ENCODE measurements at places on chromosomes 13 and 19.

DNA sequence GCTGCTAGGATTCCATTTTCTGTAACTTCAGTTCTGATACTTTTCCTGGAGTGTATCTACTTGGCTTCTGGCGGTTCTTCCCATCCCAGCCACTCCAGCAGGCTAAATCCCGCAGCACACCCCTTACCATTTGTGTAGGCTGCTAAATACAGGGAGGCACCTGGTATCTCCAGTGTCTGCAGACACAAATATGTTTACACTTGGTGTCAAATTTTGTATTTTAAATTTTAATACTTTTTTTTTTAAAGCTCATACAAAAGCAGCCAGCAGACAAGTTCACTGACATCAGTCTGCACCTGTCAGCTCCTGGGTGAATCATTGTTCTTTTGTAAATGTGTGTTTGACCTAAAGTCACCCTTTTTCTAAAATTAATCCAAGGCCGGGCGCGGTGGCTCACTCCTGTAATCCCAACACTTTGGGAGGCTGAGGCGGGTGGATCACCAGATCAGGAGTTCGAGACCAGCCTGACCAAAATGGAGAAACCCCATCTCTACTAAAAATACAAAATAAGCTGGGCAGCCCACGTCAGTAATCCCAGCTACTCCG is 3.4 kb upstream of the ZSCAN4 start:
- DNase-seq: no peak

- DNase-seq: no peak
Observed at GRCh38 chr19:39082745-39083598, 1.2 kb upstream of the ACP7 start.

- no peak for DNase-seq
Observed at GRCh38 chr19:50921426-50922316, 10.5 kb upstream of the KLK4 start.

DNA sequence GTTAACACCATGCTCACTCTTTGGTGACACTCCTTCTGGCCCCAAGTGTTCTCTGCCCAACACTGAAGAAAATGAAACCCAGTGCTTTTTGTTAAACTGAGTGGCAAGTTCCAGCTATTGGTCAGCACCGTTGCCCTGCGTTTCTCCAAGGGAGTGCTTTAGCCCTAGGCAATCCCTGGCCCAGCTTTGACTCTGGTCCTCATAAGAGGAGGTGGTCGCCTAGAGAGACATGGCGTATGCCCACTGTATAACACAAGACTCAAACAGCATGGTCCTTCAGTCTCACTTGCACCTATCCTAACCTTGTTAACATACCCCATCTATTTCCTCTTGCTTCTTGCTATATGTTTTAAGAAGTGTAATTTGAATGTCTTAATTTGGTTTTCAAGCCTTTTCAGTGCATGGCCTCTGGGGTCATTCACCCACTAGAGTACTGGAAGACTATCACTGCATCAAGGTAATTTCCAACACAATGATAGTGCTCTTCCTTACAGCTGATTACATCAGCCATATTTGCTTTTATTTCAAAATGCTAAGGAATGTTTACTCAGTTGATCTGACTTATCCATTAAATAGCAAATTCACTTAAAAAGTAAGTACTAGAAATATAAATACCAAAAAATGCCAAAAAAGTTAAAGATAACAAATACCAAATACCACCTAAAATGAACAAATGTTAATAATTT is 190.5 kb upstream of the SOX21 start:
- no peak for DNase-seq

DNA sequence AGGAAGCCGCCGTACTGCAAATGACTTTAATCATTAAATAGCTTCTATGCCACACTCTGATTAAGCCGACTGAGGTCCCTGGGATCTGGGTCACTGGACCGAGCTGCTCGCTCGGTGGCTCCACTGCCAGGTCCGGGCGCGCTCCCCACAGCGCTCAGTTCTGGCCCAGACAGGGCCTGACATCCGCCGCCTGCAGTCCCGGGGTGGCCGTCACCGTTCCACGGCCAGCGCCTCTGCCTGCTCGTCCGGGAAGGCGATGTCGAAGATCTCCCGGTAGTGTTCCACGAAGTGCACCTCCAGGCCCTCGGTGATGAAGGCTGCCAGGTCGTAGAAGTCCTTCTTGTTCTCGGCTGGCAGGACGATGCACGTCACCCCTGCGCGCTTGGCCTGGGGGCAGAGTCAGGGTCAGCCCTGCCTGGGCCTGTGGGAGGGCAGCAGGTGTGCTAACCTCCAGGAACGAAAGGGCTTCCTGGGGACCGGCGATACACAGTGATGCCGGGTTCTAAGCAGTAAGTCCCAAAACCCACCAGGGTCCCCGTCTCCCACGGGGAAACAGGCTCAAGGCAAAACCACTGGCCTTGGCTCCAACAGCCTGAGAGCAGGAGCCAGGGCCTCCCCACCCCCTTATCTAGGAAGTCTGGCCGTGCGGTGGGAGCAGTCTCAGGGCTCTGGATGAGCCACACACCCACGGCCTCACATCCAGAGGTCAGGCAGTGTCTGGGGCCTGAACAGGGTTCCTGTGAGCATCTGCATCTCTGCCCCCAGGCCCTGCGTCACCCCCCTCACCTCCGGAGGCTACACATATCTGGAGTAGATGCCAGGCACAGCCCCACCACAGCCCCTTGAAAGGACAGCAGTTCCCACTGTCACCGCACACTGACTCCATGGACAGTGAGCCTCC is 2.0 kb downstream of the RPL36 start:
- DNase-seq: no peak

DNA sequence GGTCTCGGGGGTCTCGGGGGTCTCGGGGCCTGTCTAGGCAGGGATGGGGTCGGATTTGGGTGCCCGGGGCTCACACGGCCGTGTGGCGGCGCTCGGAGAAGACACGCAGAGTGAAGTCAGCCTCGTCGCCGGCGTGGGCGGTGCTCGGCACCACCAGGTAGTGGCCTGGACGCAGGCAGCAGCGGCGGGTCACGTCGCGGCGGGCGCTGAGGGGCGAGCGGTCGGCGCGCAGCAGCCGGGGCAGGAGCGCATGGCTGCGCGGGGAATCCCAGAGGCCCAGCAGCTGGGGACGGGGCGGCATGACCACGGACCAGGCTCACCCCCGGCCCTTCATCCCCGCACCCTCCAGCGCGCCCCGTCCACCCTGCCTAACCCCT is 8.2 kb downstream of the CAPN12 start:
- DNase-seq: no peak

DNA sequence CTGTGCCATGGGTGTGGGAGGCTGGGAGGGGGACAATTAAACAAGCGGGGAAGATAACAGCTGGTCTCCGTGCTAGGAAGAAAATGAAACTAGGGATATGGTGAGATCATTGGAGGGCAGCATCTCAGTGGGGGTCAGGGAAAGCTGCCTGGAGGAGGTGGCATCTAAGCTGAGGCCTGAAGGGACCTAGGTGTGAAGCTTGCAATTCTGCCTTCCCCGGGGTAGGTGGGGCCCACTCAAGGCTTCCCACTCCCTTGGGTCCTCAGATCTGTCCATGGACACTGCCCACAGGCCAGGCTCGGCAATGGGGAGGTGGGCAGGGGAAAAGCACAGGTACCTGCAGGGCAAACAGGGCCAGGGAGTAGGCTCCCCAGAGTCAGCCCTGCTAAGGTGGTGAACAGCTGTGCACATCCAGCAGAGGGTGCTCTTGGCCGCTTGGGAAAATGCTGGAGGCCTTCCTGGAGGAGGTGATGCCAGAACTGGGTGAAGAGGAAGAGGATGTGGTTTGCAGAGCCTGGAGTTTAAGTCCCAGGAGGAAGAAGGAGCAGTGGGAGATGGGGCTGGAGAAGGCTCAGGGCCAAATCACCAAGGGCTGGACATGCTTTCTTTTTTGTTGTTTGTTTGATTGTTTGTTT is 25.7 kb upstream of the CCNE1 start:
- DNase-seq: no peak

- DNase-seq: no peak
Observed at GRCh38 chr19:55836340-55836739, at the start of gene NLRP4. TSS of gene NLRP4 (plus strand) at chr19:55836540. CDS start at chr19:55852081, 15,541 bp downstream.

DNA sequence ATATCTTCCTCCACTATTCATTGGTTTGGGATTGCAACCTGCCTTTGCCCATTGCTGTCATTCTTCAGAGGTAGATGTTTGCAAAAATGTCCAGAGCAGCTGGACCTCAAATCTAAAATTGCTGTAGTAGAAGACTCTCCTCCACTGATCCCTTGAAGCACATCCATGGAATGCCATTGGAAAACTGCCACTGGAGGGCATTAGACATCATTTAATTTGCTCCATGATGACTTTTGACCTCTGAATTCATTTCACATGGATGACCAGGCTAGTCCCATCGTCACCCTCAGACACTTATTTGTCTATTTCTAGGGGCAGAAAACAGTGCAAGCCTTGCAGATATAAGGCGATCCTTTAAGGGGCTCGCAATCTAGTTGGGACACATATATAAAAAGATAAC is 33.9 kb upstream of the FLT1 start:
- no peak for DNase-seq

DNA sequence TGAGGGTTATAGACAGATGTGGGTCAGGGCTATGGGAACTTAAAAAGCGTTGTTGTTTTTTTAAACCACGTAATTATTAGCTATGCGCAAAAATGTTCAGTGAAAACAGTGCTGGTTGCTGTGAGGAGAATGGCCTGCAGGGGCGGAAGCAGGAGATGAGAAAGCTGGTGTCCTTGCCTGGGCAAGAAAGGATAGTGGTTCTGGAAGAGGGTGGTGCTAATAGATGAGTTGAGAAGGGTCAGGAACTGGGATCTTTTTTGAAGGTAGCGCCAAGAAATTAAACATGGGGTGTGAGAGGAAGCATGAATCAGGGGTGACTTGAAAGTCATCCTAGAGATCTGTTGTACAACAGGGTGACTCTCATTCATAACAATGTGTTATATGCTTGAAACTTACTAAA is 4.8 kb upstream of the SMG9 start:
- no peak for DNase-seq

DNA sequence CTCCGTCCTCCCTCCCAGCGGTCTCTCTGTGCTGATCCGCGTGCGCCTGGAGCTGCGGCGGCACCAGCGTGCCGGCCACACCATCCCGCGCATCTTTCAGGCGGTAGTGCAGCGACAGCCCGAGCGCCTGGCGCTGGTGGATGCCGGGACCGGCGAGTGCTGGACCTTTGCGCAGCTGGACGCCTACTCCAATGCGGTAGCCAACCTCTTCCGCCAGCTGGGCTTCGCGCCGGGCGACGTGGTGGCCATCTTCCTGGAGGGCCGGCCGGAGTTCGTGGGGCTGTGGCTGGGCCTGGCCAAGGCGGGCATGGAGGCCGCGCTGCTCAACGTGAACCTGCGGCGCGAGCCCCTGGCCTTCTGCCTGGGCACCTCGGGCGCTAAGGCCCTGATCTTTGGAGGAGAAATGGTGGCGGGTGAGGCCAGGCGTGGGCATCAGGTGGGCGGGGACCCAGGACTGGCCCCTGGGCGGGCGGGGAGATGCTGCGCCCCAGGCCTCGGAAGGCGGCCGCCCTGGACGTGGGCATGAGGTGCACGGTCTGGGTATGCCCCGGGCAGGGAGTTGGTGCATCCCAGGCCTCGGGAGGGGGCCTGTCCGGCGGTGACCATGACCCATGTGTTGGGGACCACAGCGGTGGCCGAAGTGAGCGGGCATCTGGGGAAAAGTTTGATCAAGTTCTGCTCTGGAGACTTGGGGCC is 16.4 kb downstream of the SLC27A1 start:
- no peak for DNase-seq

DNA sequence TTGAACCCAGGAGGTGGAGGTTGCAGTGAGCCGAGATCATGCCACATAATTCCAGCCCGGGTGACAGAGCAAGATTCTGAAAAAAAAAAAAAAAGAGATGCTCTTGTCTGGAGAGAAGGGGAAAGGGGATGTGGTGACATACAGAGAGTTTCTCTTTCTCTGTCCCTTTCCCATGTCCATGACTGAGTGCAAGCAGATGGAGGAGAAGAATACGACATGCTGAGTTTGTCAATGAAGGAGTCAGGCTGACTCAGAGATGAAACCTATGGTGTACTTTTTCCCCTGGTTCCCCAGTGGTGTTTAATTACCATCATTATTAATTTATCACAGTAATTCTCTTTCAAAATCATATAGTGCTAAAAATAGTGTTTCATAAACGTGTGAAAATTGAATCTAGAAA is 448.8 kb downstream of the FOXO1 start:
- DNase-seq: no peak

- no peak for DNase-seq
Observed at GRCh38 chr19:17797424-17798201, 2.7 kb downstream of the B3GNT3 start.

DNA sequence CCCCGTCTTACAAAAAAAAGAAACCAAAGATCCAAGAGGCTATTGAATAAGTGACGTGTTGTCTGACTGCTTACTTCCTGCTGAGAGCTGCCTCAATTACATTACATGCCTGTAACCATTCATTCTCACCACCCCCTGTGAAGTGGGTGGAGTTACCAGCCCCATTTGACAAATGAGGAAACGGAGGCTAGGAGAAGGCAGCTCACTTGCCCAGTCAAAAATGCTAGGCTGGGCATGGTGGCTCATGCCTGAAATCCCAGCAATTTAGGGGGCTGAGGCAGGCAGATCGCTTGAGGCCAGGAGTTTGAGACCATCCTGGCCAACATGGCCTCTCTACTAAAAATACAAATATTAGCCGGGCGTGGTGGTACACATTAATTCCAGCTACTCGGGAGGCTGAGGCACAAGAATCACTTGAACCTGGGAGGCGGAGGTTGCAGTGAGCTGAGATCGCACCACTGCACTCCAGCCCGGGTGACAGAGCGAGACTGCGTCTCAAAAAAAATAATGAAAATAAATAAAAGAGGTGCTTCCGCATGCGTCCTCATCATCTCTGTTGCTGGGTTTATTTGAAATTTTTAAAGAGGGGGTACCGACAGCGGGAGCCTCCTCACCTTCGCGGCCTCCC is 499 bp downstream of the LSM7 start:
- no peak for DNase-seq

DNA sequence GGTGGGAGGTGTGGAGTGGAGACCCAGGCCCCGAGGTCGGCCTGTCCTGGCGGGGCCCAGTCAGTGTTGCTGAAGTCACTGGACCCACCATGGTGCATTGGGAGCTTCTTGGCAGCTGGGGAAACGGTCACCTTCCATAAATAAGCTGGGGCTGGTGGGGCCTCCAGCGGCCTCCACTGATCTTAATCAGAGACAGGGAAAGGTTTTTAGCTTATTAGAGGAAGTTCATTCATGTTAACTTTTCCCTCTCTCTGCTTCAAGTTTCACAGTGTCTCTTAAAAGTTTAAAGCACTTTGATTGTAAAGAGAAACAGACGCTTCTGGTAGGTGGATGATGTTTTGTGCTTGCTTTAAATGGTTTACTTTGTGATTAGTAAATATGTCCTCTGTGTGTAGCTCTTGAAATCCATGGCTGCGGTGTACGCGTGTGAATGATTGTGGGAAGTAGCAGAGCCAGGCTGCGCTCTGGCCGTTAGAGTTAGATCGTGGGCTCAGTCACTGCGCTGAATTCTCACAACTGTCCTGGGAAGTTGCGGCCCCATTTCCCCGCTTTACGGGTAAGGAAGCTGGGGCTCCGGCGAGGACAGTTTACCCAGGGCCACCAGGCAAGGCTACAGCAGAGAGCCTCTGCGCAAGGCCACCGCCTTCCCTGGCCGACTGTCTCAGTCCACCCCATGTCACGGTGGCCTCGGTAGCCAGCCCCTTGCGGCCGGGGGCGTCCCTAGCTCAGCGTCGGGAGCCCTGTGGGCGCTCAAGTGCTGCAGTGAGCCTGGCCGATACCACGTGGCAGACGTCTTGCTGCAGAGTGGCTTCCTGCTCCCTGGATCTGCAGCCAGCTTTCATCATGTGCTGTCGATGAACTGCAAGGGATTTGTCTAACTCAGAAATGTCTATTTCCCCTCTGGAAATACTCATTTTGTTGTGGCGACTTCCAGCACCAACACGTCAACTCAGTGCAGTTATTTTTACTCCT is 16.5 kb upstream of the NDUFS7 start:
- DNase-seq: no peak

GRCh38 chr19:13996928-13997630 is 9.0 kb downstream of the RFX1 start:
- no peak for DNase-seq

GRCh38 chr13:68358294-68358705 is 1128.2 kb upstream of the PCDH9 start:
- no peak for DNase-seq

Data from stimulated activated CD4-positive, alpha-beta T cell treated with anti-CD3 and anti-CD28 coated beads, TNF-alpha, amount 100 ng/mL, for 1 hour (primary cell).